Small intestine (tissue), 16 donors: ENCODE measurements at places on chromosomes 16 and 17. TPM values are rescaled to one million over a fixed set of nuclear protein-coding genes. Genes with fewer than 3 reads are reported as not detected.

DNA sequence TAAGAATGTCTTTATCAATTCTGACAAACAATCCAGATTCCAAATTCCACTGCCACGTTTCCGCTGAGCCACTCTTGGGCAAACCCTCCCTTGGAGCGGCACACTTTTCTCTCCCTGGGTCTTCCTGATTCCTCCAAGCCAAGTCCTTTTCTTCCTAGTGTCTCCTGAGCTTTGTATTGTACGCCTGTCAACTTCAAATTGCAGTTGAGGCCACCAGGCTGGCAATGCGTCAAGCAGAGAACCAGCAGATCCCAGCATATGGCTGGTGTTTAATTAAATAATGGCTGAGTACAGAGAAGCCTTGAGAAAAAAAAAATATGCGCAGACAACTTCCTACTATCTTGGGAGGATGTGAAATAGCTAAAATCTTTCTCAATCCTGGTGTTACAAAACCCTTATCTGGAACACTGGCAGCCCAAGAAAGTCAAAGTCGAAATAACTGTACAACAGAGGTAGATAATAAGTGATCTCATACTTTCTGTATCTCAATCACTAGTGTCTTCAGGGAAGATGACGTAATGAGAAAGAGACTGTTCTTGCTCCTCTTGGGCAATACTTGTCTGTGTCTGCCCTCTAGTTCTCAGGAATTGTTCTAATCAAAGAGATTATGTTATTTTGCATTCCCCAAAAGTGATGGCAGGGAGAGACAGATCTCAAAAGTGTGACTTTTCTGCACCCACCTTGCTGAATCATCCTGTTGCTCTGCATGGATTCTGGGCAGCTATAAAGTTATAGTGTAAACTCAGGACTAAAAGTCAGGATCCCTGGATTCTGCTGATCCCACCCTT lies 15.0 kb downstream of the SMIM36 start:
- DNase-seq: peak; percentile 86

- no peak for DNase-seq
Observed at GRCh38 chr16:49703483-49703882, 152.4 kb downstream of the ZNF423 start.

DNA sequence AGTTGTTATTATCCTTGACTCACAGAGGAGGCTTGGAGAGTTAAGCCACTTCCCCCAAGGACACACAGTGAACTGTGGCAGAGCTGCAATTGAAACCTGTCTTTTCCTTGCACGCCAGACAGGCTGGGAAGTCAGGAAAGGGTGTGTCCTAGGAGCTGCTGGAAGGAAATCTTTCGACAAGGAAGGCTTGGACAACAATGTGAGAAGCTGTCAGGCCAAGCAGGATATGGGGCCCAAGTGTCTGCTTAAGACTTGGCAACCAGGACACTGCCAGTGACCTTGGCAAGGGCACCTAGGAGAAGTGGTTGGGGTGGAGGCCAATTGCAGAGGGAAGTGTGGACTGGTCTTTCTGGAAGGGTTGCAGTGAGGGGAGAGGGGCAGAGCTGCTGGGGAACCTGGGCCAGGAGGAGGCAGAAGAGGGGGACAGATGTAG lies 2.1 kb upstream of the CAMKK1 start:
- DNase-seq: peak; percentile 88

DNA sequence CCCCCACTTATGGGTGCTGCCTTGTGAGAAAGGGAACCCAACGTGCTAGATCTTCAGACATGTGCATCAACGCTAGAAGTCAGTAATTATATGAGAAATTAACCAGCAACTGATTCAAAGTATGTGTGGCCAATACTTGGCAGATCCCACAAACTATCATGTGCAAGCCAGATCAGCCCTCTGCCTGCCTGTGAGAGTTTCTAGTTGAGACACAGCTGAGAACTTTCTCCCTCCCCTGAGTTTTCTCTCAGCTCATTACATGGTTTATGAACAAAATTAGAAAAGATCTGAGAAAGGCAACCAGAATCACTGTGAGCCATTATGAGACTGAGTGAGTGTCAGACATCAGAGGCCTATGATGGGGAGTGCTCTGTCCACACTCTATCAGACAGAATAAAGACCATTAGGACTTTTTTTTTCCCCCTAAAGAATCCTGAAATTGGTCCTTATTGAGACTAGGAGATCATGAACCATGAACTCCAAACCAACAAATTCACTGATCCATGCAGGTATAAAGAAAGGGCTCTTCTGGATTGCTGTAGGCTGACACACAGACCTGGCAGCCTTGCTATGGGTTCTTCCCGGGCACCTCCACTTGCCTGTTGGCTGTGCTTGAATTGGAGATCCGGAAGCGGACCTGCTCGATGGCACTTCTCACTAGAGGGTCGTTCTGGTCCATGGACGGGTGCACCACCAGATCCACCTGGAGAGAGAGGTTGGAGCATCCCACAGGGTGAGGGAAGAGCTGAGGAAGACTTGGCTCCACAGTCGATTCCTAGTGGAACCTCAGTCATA lies 51.5 kb downstream of the GTF3C1 start:
- no peak for DNase-seq

GRCh38 chr16:65309354-65309753 lies 187.5 kb upstream of the CDH11 start:
- no peak for DNase-seq

GRCh38 chr17:41530062-41531048 lies 2.2 kb upstream of the KRT19 start:
- peak; percentile 96 for DNase-seq

DNA sequence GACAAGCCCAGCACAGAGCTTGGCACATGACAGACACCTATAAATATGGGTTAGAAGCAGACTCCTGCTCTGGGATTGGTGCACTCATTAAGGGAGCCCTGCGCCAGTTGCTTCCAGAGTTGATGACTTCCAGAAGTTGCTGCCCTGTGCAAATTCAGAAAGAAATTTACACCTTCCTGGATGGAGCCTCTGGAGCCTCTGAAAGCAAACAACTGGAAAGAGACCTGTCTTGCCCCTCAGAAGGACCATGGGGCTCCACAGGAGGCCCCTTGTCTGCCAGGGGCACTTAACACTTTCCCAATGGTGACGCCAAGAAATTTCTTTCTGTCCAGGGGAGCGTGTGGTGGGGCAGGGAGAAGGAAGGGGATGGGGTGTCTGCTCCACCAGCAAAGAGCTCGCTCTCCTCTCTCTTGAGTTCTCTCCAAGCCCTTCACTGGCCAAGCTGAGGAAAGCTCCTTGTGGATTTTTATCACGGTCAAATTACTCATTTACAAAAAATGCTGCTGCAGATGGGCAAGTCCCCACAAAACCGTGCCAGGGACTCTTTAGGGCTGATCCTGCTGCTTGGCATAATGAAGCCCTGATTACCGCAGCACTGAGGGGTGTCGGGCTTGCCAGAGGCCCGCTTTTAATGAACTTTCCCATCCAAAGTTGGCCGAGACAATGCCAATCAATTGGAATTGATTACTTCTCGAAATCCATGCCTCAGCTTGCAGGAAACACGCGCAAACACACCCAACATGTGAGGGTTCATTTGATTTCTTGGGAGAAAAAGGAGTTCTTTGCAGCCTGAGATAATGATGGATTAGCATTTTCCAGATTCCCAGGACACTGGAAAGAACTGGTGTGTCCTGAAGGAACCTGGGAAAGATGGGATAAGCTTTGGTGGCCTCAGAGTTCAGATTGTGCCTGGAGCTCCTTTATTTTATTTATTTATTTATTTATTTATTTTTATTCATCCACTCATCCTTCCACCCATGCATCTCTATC lies 583.6 kb upstream of the CDH5 start:
- DNase-seq: no peak

- DNase-seq: peak; percentile 66
Observed at GRCh38 chr17:10614536-10615155, 42.5 kb downstream of the MYH3 start.

DNA sequence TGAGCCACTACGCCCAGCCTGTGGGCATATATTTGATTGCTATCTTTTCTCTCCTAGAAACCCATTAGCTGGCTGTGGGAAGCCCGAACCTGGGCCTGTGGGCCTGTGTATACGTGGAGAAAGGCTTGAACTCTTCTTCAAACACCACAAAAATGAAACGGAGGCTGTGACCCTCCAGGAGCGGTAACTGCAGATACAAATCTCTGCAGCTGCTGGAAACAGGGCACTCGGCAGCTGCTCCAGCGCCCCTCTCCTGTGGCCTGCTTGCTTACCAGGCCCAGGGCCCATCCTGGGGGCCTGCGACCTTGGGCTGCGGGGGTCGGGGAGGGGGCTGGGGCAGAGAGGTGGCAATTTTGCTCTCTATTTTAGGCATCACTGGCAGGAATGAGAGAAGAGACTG lies 28.0 kb upstream of the MTSS2 start:
- no peak for DNase-seq

- peak; percentile 99 for DNase-seq
Observed at GRCh38 chr17:41773190-41773588, 13.3 kb downstream of the JUP start.

DNA sequence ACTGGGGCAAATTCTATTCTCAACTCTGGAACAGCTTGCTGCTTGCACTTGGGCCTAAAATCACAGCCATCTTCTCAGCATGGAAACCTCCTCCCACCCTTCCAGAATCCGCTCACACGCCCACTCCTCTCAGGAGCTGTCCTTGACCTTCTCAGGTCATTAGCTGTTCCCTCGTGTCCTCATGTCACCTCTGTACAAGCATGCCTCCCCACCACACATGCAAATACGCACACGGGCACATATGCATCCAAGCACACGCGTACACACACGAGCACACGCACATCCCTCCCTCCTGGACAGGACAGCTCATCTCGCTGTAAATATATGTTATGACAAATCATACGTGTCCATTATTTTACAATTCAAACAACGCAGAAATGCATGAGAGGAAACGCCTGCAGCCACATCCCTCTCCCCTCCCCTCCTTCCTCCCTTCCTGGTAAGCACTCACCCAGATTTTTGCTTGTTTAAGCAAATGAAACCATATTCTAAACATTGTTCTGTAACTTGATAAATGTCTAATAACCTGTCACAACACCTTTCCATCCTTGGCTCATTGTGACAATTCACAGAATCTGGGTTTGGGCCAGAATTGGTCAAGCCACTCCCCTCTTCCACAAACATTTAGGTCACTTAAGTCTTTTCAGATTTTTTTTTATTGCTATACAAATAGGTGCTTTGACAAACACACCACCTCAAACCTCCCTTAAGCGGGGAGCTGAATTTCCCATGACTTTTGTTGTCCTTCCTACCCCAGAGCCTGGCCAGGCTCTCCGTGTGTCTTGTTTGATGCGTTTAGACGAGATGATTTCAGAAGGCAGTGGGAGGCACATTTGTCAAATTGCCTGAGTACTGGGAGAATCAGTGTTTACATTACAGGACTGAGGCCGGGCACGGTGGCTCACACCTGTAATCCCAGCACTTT lies 41.7 kb downstream of the DNAH17 start:
- DNase-seq: no peak

Gene LRRC45
- polyA plus RNA-seq: 10.8 TPM

Gene FOXN1
- 0.16 TPM for polyA plus RNA-seq

Gene GUCY2D
- not detected for polyA plus RNA-seq

Gene SPOP
- 51.2 TPM for polyA plus RNA-seq

Gene HEXIM1
- polyA plus RNA-seq: 46.5 TPM

Gene ALOX15B
- 0.31 TPM for polyA plus RNA-seq

Gene EVPL
- polyA plus RNA-seq: 38.6 TPM

Gene ADAT1
- polyA plus RNA-seq: 7.0 TPM
